B cell (primary cell): ENCODE measurements at places on chromosomes 3 and 15. TPM values are rescaled to one million over a fixed set of nuclear protein-coding genes. Genes with fewer than 3 reads are reported as not detected.

Gene PATL2
- total RNA-seq, result 58.9 and 60.5 TPM in 2 replicates

GRCh38 chr3:171796625-171797264 lies 13.5 kb downstream of the PLD1 start:
- DNase-seq, result no peak

Gene ANKUB1
- not detected in 2 replicates for total RNA-seq

- peak; percentile 55 for DNase-seq
These were observed 692 bp upstream of the C15orf39 start for GRCh38 chr15:75200765-75201615.

DNA sequence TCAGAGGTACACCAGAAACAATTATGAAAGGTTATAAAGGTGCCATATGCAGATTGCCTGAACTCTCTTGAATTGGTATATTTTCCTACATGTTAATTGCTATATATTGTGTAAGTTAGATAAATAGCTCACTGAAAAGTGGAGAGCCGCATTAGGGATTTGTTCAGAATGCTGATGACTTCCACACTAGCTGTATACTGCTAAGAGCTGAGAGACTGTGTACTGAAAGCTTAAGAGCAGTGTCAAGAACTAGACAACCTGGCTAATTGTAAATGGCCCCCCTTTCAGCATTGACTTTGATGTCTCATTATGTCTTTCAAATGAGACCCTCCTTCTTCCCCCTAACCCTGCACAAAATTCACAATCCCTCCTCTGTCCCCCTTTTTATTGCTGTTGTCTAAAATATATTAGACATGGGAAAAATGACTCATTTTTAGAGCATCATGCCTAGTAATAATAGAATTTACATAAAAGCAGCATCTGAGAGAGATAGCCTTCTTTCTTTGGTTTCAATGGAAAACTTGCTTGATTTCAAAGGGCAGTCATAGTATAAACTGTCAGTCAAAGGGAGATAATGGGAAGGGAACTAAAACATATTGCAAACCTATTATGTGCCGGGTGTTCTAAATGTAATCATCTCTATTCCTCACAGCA lies 34.7 kb upstream of the GREM1 start:
- DNase-seq, result no peak

DNA sequence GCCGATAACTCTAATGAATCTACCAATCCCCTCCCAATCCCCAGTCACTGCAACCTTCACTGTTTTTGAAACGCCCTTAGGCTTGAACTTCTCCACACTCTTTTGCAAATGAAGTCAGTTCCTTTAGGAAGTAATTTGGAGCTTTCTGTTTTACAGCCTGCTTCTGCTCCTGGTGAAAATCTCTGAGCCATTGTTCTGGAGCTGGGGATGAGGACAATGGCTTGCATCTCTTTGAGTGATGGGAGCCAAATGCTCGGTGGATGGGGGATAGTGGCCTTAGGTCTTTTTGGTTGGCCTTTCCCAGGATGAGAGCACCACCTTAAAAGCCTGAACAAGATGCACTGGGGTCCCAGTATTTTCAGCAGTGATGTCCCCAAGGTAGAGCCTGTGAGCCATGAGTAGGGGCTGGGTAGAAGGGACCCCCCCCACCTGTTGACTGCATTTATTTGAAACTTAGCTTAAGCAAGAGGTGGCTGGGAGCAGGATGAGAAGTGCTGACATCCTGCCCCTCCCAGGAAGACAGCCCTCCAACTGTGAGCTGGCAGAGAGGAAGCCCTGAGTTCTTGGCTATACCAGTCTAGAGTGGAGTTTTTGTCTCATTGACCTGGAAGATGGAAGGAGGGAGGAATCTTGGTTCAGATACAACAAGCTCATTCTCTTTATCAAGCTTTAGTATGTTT lies 7.6 kb upstream of the MYO5C start:
- no peak for DNase-seq

DNA sequence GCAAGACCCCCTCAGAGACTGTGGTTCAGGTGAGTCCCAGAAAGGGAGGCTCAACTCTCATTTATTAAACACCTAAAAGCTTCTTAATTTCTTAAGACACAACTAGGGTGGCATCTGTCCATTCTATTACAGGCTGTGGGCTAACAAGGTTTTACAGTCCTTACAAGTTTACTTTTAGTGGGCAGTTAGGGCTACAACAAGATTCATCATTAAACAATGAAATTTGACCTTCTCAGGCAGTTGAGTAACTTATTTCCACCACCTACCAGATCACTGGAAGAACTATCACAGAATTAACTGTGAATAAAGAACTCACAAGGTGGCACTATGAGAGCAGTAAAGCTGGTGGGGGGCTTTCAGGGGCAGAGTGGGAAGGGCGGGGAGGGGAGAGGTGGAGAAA lies 132.6 kb downstream of the PLD1 start:
- DNase-seq, result no peak

Gene BCL2A1
- 32.9 and 33.8 TPM in 2 replicates for total RNA-seq

- no peak for DNase-seq
These were observed 32.7 kb downstream of the GLDN start for GRCh38 chr15:51374131-51374530.

GRCh38 chr3:131370935-131371687 lies 10.5 kb upstream of the NUDT16 start:
- DNase-seq, result no peak

- no peak for DNase-seq
These were observed 11.5 kb downstream of the HEMK1 start for GRCh38 chr3:50580683-50581458.

DNA sequence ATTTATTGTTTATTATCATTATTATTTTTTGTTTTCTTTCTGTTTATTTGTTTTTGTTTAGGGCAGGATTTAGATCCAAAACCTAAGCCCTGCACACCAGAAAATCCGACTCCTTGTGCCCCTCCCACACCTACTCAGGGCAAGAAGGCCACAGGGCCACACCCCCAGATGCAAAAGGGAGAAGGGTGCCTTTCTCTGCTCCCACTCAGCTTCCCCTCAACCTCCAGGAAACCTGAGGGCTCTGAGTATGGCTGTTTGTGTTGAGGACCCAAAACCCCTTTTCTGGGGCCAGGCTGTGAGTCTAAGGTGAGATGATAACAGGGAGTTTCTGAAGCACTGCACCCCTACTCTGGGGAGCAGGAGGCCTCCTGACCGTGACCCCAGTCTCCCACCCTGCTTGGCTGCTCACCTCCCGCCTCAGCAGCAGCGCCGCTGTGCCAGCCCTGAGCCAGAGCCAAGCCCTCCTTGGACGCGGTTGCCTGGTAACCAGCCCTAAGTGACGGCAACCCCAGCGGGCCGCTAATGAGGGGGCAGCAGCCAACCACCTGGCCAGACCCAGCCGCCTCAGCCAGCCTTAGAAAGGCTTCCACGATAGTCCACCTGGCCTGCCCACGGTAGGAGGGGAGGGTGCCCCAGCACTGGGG lies 6.4 kb upstream of the C15orf39 start:
- DNase-seq, result no peak

- DNase-seq, result no peak
These were observed 233.0 kb upstream of the KCNMB2 start for GRCh38 chr3:178302966-178303930.

GRCh38 chr3:111885578-111885977 lies 26.5 kb downstream of the PHLDB2 start:
- no peak for DNase-seq

GRCh38 chr3:32996755-32997091 lies 45.3 kb downstream of the CCR4 start:
- no peak for DNase-seq

Gene DUOXA1
- 0.74 TPM in 1 of 2 replicates, not detected in the other for total RNA-seq
